ENCODE measurements at places on chromosomes 3 and 15. TPM values are rescaled to one million over a fixed set of nuclear protein-coding genes. Genes with fewer than 3 reads are reported as not detected.

PLSCR5 gene
- not detected for total RNA-seq

FRMD5 gene
- 0.28 TPM for total RNA-seq

VWA5B2 gene
- 0.11 TPM for total RNA-seq

DNA sequence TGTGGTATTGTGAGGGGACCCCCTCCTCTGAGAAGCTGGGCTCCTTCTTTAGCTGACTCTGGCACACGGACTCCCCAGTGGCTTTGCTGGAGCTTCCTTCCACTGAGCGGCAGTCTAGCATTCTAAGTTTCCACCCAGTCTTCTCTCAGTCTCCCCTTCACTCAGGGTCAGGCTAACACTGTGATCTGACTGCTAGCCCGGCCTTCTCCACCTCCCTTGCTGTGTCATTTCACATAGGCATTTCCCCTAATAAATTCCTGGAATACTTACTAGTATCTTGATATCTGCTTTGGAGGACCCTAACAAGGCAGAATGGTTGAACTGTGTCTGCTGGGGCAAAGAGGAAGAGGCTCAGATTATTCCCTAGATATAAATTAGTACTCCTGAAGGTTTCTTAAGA, 106.2 kb upstream of the THBS1 start:
- no peaks in the 10 kb centered on the region for H3K27me3 ChIP-seq
- H3K4me1 ChIP-seq: no peaks in the 10 kb centered on the region
- H3K27ac ChIP-seq: no peak overlapping the region
- no peaks in the 10 kb centered on the region for H3K36me3 ChIP-seq
- no peak for DNase-seq

DNA sequence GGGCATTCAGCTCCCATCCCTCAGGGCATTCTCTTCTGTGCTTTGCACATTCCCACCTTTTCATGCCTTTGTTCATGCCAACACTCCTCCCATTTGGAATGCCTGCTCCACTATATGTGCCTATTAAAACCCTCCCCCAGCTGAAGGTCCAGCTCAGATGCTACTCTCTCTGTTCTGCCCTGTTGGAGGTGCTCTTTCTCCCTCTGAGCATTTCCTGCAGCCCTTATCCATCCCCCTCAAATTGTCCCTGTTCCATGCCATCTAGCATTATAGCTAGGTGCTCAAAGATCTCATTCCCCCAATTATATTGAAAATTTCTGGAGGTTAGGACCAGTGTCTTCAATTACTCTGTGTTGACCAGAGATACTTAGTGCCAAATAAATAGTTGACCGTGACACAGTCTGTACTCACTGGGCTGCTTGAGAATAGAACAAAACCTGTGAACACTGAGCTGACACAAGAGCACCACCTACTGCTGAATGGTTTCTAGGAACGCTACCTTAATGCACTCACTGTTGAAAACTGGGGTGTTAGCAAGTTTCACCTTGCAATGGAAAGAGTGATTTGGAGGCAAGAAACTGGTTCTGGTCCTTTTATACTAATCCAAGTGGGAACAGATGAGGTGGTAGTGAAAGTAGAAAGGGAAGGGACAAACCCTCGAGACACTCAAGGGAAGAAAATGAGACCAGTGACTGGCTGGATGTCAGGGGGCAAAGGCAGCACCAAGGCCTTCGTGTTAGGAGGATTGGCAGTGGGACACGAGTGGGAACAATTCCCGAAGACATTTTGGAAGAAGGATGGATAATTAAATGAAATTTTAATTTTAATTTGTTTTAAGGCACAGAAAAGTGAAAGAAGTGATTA, 289.8 kb upstream of the ROPN1 start:
- no peak overlapping the region for H3K27ac ChIP-seq
- peaks cover 3% of the 10 kb centered on the region for H3K27me3 ChIP-seq
- no peaks in the 10 kb centered on the region for H3K36me3 ChIP-seq
- DNase-seq: no peak
- no peak overlapping the region for H3K4me3 ChIP-seq

DNA sequence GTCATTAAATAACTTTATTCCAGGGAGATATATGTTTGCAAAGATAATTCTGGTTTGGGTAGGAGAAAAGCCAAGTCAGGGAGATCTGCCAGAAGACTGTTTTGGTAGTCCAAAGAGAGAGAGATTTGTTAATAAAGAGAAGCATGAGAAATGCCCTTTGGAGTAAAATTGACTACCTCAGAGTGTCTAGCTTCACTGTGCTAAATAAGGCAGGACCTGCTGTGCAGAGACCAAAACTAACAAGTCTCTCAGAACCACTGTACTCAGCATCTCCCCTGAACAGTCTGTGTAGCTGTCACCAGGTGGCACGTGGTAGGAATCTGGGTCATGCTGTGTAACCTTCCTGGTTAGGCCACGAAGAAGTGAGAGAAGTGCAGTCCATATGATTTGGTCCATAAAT, 31.6 kb upstream of the SLC35G2 start:
- no peaks in the 10 kb centered on the region for H3K36me3 ChIP-seq
- no peak overlapping the region for H3K27ac ChIP-seq
- H3K4me1 ChIP-seq: no peaks in the 10 kb centered on the region
- no peak for DNase-seq
- H3K4me3 ChIP-seq: no peak overlapping the region
- no peaks in the 10 kb centered on the region for H3K27me3 ChIP-seq

- no peak for DNase-seq
- H3K36me3 ChIP-seq: no peaks in the 10 kb centered on the region
- H3K4me1 ChIP-seq: peaks cover 3% of the 10 kb centered on the region
- H3K27ac ChIP-seq: no peak overlapping the region
- no peak overlapping the region for H3K4me3 ChIP-seq
These were observed 65.9 kb downstream of the POLR2M start for GRCh38 chr15:57772223-57772957.

DNA sequence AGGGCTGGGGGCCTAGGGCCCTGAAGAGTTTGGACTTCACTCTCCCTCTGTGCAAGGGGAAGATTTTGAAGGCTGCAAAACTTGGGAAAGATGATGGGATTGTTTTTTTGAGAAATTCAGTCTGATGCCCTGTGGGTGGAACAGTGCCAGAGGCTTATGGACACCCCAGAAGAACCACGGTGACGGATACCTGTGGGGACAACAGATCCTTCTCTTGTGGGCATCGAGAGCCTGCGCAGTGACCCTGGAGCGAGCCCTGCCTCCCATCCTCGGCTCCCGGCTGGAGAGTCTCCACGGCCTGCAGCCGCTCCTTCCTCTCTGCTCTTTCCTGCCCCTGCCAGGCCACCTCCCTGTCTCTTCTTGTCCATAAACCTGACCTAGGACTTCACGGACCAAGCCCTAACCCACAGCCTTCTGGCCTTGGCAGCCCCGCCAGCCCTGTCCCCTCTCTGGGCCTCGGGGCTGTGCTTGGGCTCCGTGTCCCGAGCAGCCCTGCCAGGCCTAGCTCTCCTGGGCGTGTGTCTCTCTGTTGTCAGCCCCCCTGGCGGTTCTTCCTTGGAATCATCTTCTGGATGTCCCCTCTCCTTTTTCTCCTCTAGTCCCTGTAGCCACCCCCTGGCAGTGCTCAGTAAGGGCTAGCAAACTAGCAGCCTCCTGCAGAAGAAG, 98.4 kb downstream of the VGLL4 start:
- DNase-seq: no peak
- no peak overlapping the region for H3K4me3 ChIP-seq
- no peaks in the 10 kb centered on the region for H3K27me3 ChIP-seq
- H3K36me3 ChIP-seq: no peaks in the 10 kb centered on the region
- H3K27ac ChIP-seq: no peak overlapping the region
- no peaks in the 10 kb centered on the region for H3K4me1 ChIP-seq

DNA sequence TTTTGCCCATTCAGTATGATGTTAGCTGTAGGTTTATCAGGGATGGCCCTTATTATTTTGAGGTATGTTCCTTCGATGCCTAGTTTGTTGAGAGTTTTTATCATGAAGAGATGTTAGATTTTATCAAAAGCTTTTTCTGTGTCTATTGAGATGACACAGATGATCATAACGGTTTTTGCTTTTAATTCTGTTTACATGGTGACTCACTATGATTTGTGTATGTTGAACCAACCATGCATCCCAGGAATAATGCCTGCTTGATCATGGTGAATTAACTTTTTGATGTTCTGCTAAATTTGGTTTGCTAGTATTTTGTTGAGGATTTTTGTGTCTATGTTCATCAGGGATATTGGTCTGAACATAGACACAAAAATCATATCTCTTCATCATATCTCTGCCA, 8.3 kb downstream of the GPR156 start:
- no peak for DNase-seq
- H3K36me3 ChIP-seq: no peaks in the 10 kb centered on the region
- no peak overlapping the region for H3K27ac ChIP-seq
- H3K4me3 ChIP-seq: no peak overlapping the region
- H3K27me3 ChIP-seq: no peaks in the 10 kb centered on the region
- no peaks in the 10 kb centered on the region for H3K4me1 ChIP-seq

DNA sequence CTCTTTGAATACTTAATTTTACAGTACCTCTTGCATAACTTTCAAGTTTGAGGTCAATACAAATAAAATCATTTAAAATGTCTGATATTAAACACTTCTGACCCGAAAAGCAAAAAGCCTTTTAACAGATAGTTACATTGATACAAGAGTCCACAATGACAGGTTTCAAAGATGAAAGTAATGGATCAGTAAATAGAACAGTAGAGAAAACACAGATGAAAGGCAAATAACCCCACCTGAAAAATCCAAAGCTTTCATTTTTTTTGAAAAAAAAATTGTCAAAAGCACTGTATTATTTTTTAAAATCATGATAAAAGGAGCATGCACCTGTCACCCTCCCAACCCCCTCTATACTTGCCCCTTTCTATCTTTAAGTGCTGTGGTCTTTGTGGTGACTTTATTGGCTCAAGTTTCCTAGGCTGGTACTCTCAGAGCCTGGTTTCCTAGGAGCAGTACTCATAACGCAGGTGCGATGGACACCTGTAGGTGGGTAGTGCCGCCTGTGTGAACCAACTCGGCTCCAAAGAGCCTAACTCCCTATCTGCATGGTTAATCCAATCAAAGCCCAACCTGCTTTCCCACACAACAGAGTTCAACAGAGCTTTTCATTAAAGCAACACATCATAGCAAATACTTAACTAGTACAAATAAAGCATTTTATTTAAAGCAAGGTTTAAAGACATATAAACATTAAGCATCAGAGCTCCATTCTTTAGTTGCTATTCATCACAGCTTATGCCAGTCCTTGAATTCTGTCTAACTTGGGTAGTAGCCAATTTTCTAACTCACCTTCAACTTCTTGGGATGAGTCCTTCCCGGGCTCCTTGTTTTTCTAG, 32.2 kb downstream of the LIPC start:
- H3K36me3 ChIP-seq: no peaks in the 10 kb centered on the region
- H3K27me3 ChIP-seq: no peaks in the 10 kb centered on the region
- H3K27ac ChIP-seq: no peak overlapping the region

GRCh38 chr3:22935040-22935439, 268.1 kb upstream of the UBE2E2 start:
- H3K27me3 ChIP-seq: no peaks in the 10 kb centered on the region
- H3K36me3 ChIP-seq: no peaks in the 10 kb centered on the region
- H3K4me1 ChIP-seq: no peaks in the 10 kb centered on the region

DNA sequence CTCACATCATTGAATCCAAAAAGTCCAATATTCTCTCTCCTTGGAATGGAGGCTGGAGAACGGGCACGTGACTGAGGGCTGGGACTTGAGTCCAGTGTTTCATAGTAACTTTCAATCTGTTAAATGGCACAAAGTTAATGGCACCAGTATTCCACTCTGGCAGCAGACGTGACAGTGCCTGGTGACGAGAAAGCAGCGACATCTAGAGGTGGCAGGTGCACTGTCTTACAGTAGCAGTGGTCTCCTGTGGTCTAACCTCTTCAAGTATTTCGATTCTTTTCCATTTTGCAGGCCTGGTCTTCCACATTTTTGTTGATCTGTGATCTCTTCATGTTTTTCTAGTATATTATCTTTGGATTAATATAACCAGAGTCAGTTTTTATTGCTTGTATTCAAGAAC, 107.1 kb downstream of the OXSM start:
- no peaks in the 10 kb centered on the region for H3K36me3 ChIP-seq
- H3K27ac ChIP-seq: no peak overlapping the region
- H3K4me1 ChIP-seq: peaks cover 6% of the 10 kb centered on the region
- no peak overlapping the region for H3K4me3 ChIP-seq
- no peaks in the 10 kb centered on the region for H3K27me3 ChIP-seq
- no peak for DNase-seq

GRCh38 chr3:143265501-143266070, 146.0 kb downstream of the CHST2 start:
- DNase-seq: no peak
- no peak overlapping the region for H3K27ac ChIP-seq
- no peak overlapping the region for H3K4me3 ChIP-seq
- H3K27me3 ChIP-seq: no peaks in the 10 kb centered on the region

- peak overlapping the region; percentile 5 for H3K27ac ChIP-seq
- H3K4me1 ChIP-seq: peaks cover 58% of the 10 kb centered on the region
- H3K4me3 ChIP-seq: no peak overlapping the region
- no peaks in the 10 kb centered on the region for H3K27me3 ChIP-seq
- H3K36me3 ChIP-seq: peaks cover 7% of the 10 kb centered on the region
These were observed 157.3 kb upstream of the BHLHE40 start for GRCh38 chr3:4821975-4822374.

- H3K4me1 ChIP-seq: no peaks in the 10 kb centered on the region
- H3K27me3 ChIP-seq: no peaks in the 10 kb centered on the region
- no peak overlapping the region for H3K27ac ChIP-seq
- no peak for DNase-seq
These were observed 283.0 kb upstream of the VEPH1 start for GRCh38 chr3:157786211-157786610.

GRCh38 chr15:39743611-39744010, 39.0 kb downstream of the FSIP1 start:
- no peaks in the 10 kb centered on the region for H3K36me3 ChIP-seq
- no peak overlapping the region for H3K4me3 ChIP-seq
- no peaks in the 10 kb centered on the region for H3K27me3 ChIP-seq

Measured in CD8-positive, alpha-beta memory T cell (primary cell).